GM12865 (cell line): ENCODE measurements at places on chromosomes 5 and 9.

GRCh38 chr5:17413691-17414090 lies 84.3 kb upstream of the TAF11L2 start:
- DNase-seq, result no peak

DNA sequence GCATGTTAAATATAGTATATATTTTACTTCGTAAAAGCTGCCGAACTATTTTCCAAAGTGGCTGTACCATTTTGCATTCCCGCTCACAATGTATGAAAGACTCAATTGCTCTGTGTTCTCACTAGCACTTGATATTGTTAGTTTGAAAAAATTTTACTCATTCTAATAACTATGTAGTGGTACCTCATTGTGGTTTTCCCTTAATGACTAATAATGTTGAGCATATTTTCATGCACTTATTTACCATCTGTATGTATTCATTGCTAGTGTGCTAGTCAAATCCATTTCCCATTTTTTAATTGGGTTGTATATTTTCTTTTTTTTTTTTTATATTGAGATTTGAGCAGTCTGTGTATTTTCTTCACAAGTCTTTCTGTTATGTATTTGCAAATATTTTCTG lies 58.4 kb downstream of the RANBP17 start:
- DNase-seq, result no peak

GRCh38 chr9:70258692-70259511 lies at the start of gene SMC5:
Gene SMC5, plus strand, starts transcription at chr9:70258978. Its CDS starts 101 bp downstream, at chr9:70259079.
- DNase-seq, result peak; percentile 96

DNA sequence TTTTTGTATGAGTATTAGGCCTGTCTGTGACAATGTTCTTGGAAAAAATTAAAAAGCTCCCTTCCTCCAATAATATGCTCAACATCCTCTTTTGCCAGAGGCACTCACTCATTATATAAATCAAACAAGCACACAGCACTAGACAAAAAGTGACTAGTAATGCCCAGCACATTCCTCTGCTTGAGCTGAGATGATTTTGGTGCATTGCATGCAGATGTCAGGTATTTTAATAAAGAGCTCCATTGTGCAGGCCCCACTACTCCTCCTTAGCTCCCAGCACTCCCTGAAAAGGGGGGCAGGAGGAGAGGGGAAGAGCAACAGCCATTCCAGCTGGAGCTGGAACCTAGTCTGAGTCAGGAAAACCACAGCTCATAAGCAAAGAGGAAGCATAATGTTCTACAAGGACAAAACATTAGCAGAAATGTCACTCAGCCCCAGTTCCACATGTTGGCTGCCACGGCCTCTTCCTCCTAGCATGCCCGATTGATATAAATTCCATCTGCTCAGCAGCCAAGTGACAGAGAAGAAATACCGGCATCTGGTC lies 348.5 kb downstream of the BNC2 start:
- DNase-seq, result no peak

DNA sequence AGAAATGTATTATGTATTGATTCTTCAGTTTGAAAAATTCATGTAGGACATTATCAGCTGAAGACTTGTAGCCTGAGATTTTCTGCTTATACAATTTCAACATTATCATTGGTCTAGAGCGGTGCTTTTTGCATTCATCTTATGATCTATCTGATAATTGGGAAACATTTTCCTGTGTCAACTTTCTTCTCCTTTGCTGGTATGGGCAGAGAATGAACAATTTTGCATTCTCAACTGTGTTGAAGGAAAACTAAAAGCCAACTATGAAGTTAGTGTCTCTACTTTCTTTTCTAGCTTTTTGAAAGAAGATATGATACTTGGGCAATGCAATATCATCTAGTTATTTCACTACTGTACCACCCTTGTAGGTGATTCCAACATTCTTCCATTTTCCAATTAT lies 10.3 kb downstream of the ZFR start:
- no peak for DNase-seq

- no peak for DNase-seq
These were observed 22.1 kb upstream of the PTGES start for GRCh38 chr9:129774791-129775447.

- no peak for DNase-seq
These were observed 12.1 kb upstream of the HAUS6 start for GRCh38 chr9:19114680-19115270.

GRCh38 chr9:119522381-119522780 lies 153.1 kb upstream of the BRINP1 start:
- no peak for DNase-seq

DNA sequence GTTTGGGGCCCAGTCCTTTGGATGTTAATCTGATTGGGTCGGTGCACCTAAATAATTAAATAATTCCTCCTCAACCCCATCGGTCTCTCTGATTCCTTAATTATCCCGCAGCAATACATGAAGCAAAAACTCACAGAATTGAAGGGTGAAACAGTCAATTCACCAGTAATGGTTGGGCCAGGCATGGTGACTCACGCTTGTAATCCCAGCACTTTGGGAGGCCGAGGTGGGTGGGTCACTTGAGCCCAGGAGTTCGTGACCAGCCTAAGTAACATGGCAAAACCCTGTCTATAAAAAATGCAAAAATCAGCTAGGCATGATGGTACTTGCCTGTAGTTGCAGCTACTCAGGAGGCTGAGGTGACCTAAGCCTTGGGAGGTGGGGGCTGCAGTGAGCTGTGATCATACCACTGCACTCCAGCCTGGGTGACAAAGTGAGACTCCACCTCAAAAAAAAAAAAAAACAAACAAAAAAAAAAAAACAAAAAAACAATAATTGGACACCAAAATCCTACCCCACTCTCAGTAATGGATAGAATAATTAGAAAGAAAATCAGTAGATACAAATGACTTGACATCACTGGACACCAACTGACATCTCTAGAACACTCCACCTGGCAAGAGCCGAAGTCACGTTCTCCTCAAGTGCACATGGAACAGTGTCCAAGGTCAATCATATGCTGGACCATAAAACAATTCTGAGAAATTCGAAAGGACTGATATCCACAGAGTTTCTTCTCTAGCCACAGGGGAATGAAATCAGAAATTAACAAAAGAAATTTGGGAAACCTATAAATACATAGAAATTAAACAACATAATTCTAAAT lies 5.3 kb downstream of the ABO start:
- DNase-seq, result no peak

- DNase-seq, result no peak
These were observed 11.2 kb downstream of the PHF19 start for GRCh38 chr9:120865809-120866208.

DNA sequence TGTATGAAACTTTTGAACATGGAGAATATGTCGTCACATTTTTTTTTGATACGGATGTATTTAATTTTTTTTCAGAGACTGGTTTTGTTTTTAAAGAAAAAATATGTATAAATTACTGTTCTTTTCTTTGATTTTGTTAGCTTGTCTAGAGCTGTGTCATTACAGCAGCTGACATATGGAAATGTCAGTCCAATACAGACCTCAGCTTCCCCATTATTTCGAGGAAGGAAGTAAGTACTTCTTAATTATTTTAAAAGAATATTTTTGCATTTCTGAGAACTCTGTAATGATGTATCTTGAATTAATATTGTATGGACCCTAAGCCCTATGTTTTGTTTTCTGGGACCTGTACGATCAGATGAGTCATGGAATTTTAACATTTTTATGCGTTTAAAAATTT lies 7.6 kb downstream of the TENT2 start:
- no peak for DNase-seq

GRCh38 chr5:107792940-107793339 lies 122.2 kb upstream of the EFNA5 start:
- no peak for DNase-seq

GRCh38 chr5:132456296-132456986 lies 34.1 kb downstream of the IRF1 start:
- DNase-seq, result peak; percentile 88

- DNase-seq, result no peak
These were observed 344.3 kb downstream of the ZNF608 start for GRCh38 chr5:124402144-124402581.

GRCh38 chr5:141260458-141261237 lies 15.5 kb downstream of the PCDHB15 start:
- no peak for DNase-seq

- peak; percentile 5 for DNase-seq
These were observed 1.0 kb downstream of the GABRB2 start for GRCh38 chr5:161545344-161546094.

DNA sequence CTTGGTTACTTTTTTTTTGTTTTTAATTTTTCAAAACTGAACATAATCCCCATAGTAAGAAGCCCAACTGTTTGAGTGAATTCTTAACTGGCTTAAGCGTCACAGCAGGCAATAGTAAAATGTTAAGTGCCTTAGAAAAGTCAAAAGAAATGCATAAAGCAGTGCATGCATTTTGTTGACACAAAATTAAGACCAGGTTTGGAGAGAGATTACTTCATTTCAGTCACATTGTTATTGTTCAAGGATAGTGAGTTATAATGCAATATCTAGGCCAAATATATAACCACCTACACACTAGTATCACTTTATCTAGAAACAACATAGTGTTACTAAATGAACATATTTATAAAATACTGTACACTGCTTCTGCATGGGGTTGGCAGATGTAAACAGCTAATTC lies 116.9 kb upstream of the KLF9 start:
- DNase-seq, result no peak

GRCh38 chr9:134328841-134329575 lies 2.8 kb downstream of the RXRA start:
- no peak for DNase-seq

GRCh38 chr5:96934708-96935558 lies 947 bp upstream of the LNPEP start:
- DNase-seq, result peak; percentile 99

DNA sequence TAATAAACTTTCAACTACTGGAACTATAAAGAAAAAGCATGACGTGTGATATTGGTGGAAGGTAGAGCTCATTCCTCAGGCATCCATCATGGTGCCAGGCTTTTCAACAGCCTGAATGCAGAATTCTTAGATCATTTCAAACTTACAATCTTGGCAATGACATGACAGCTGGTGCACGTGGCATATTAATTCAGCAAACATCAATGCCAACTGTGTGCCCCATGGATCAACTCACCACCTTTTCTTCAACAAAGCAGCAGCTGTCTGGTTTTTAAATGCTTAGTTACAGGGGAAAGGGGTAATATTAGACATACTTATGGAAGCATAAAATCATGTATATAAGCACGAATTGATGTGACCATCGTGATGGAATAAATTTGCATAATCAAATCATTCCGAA lies 56.0 kb upstream of the OR13F1 start:
- DNase-seq, result no peak

- peak; percentile 15 for DNase-seq
These were observed 443.0 kb downstream of the ACTL7B start for GRCh38 chr9:108412755-108413154.

DNA sequence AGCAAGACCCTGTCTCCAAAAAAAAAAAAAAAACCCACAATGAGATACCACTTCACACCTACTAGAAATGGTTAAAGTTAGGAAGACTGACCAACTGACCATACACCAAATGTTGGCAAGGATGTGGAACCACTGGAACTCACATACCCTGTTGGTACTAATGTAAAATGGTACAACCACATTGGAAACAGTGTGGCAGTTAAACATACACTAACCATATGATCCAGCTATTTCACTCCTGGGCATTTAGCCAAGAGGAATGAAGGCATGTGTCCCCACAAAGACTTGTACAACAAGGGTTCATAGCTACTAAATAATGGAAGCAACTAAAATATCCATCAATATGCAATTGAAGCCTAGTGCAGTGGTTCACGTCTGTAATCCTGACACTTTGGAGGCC lies 21.3 kb downstream of the NAIF1 start:
- no peak for DNase-seq

GRCh38 chr5:173785400-173785799 lies 102.7 kb upstream of the CPEB4 start:
- no peak for DNase-seq

GRCh38 chr5:76473661-76474060 lies 70.6 kb downstream of the IQGAP2 start:
- peak; percentile 31 for DNase-seq

- DNase-seq, result peak; percentile 13
These were observed 225.0 kb downstream of the KCTD16 start for GRCh38 chr5:144395704-144396103.

GRCh38 chr5:53431665-53432064 lies 48.8 kb upstream of the FST start:
- DNase-seq, result no peak

DNA sequence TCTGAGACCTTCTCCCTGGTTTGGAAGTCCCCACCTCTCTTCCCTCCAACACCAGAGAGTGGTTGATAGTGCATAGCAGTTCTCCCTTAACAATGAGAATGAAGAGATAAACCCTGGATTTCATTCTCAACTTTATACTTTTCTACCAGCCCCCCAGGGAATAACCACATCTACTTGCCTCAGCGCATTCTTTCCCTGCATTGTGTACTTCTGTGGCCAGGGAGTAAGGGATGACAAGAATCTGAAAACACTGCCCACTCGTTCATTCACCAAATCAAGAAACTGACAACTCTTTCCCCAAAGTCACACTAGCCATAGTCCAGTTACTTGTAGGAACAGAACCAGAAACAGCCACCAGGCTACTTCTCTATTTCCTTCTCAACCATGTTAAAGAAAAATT lies 46.0 kb upstream of the SPIN1 start:
- DNase-seq, result no peak

DNA sequence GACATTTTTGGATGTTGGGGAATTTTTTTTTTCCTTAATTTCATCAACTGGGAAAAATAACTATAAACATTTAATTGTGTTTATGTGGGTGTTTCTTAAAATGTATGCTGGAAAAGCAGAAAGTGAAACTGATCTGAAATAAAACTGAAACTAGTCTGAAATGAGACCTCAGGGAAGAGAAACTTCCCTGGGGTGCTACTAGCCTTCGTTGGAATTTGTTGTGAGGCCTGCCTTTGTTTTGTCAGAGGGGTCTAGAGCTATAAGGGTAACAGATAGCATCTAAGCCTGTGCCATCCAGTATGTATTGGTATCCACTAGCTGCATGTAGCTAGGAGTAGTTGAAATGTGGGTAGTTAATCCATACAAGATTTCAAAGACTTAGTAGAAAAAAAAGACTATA lies 10.4 kb downstream of the ZNF618 start:
- no peak for DNase-seq

GRCh38 chr9:135692410-135692809 lies 6.9 kb downstream of the SOHLH1 start:
- no peak for DNase-seq
